Hematopoietic multipotent progenitor cell treated with erythropoietin and hydrocortisone succinate and interleukin-3 and kit ligand, for 6 days (in vitro differentiated cells): ENCODE measurements at places on chromosomes 7 and 10.

DNA sequence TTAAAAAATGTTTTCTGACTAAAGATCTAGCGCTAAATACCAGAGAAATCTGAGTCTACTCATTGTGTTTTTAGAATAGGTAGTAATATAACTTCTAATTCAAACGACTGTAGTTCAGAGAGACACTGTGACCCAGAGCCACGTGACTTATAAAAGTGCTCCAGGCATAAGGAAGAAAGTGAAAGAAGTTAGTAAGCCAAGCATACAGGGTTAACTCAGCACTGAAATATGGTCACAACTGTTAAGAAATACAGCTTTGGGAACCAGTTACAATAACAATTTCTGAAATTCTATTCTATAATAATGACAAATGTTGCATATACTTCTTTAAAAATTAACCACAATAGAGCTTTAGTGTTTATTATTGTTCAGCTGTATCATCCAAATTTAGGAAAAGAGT, 119.1 kb downstream of the TFEC start:
- no peak for DNase-seq

GRCh38 chr10:110671788-110672579, 27.8 kb downstream of the RBM20 start:
- DNase-seq: peak; percentile 93

- DNase-seq: no peak
These were observed 13.5 kb upstream of the GTPBP4 start for GRCh38 chr10:974785-975074.

GRCh38 chr7:51680594-51681399, 364.2 kb upstream of the COBL start:
- no peak for DNase-seq

DNA sequence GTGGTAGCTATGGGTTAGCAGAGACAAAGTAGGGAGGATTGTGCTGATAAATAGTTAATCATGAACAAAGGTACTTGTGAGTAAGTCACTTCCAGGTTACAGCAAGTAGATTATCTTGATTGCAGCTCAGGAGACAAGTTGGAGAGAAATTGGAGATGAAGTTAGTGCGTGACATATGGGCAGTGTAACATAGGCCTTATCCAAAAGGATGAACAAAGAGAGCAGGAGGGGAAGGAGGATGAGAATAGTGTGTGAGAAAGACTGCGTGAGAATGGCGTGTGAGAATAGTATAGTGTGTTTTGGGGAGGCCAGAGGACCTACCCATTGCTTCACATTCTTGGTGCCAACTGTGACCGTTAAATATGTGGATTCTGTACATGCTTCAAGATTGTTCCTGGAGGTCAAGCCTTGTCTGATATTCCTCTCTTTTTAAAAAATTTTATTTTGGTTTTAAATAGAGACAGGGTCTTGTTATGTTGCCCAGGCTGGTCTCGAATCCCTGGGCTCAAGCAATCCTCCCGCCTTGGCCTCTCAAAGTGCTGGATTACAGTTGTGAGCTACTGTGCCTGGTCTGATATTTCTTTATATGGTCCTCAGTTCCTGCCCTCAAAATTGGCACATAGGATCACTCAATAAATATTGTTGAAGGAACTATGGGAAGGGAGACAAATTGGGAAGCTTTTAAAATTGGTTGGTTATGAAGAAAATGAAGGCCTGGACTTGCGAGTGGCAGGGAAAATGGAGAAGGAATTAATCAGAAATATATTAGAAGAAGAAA, 3.2 kb downstream of the VCL start:
- no peak for DNase-seq

- DNase-seq: no peak
These were observed 62.1 kb downstream of the PAPSS2 start for GRCh38 chr10:87721781-87722180.

GRCh38 chr7:17347401-17347800, 48.9 kb downstream of the AHR start:
- no peak for DNase-seq

DNA sequence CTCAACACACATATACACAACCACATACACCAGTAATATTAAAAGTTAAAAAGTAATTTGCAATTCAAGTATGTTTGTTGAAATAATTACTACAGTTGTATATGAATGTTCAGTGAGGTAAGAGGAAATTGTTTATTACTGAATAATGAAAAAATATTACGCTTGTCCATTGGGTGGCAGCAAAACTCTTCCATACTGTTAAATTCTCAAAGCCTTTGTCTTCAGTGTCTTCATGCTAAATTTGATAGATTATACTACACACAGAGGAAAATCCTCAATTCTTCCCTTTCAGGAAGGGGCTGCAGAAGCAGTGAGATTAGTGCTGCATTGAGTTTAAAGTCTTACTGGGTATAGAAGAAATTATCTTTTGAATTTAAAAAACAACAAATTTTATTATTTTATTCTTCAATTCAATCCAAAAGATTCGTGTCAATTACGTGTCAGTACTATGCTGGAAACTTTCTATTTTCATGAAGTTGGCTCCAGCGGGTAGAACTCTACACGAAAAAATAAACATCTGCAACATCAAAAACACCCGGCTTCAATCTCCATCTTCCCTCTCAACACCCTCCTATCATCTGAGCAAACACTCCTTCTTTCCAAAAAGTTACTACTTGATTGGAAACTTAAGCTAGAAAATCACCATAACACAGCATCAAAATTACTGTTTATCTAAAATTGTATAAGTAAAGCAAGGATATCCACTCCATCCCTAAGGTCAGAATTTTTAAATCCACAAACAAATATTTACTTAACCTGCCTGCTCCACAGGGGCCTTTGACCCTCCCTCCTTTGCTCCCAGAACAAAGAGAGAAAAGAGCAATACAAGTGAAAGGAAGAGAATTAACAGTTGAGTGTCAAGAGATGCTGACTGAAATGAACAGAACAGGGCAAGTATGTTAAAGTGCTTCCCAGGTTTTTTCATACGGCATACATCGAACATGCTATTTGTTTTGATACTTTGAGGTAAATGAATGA, 37.0 kb upstream of the TES start:
- peak; percentile 77 for DNase-seq

DNA sequence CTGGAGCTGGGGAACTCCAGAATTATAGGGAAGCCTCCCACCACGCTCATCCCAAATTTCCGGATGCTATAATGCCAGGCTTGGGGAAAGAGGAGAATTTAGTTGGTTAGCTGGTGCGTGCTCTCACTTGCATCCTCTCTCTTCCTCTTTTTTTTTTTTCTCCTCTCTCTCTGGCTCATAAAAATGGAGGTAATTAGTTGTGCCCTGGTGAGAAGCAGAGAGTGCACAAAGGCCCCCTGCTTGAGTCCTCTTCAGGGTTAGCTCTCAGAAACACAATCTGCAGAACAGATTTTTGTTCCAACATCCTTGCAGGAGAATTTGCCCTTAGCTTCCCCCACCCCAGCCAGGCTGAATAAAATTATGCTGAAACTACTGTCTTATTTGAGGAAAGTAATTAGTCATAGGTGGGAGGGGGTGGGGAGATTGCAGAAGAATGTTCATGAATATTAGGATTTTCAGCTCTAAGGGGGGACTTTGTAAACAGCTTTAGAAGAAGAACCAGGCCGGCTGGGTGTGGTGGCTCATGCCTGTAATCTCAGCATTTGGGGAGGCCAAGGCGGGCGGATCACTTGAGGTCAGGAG, 7.6 kb downstream of the SERPINE1 start:
- no peak for DNase-seq

DNA sequence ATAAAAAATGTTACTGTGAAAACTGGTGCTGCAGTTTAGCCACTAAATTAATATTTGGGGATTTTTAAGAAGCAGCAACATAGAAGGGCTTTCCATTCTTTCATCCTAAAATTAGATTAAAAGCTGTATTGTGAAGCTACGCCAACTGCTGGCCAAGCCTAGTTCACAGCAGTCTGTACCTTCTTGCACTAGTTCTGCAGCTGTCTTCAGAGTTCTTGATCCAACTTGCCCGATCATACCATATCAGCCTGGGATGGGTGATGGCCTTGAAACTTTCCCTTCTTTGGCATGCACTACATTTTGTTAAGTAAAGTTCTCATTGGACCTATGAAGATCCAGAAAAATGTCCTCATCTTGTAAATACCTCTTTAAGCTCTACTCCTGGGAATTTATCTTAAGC, 20.3 kb upstream of the PANK1 start:
- DNase-seq: no peak

DNA sequence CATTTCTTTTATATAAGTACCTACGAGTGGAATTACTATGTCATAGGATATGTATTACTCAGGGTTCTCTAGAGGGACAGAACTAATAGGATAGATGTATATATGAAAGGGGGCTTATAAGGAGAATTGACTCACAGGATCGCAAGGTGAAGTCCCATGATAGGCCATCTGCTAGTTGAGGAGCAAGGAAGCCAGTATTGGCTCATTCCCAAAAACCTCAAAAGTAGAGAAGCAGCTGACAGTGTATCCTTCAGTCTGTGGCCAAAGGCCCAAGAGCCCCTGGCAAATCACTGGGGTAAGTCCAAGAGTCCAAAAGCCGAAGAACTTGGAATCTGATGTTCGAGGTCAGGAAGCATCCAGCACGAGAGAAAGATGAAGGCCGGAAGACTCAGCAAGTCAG, 59.8 kb downstream of the GALNT17 start:
- no peak for DNase-seq

GRCh38 chr10:113854761-113855588, 514 bp downstream of the NHLRC2 start:
- DNase-seq: peak; percentile 58

GRCh38 chr7:80181411-80181810, 46.8 kb downstream of the GNAI1 start:
- DNase-seq: no peak

GRCh38 chr10:93267521-93267920, 193.8 kb downstream of the CYP26A1 start:
- no peak for DNase-seq

GRCh38 chr10:119818889-119819270, 53.8 kb downstream of the MCMBP start:
- no peak for DNase-seq

DNA sequence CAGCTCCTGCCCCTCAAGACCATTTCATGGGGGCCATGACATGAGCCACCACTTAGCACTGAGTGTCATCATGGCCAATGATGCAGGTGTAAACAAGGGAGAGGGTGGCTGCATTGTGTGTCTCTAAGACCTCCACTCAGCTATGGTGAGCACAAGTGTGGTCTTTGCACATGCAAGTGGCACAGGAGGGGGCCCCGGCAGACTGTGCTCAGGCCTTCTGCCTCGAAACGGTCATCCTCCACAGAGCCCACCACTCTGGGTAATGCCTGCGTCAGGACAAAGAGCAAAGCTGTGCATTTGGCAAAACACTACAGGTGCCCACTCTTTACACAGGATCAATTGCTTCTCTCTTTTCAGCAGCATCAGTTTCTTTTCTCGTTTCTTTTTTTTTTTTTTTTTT, 125.5 kb downstream of the SH3PXD2A start:
- DNase-seq: no peak

DNA sequence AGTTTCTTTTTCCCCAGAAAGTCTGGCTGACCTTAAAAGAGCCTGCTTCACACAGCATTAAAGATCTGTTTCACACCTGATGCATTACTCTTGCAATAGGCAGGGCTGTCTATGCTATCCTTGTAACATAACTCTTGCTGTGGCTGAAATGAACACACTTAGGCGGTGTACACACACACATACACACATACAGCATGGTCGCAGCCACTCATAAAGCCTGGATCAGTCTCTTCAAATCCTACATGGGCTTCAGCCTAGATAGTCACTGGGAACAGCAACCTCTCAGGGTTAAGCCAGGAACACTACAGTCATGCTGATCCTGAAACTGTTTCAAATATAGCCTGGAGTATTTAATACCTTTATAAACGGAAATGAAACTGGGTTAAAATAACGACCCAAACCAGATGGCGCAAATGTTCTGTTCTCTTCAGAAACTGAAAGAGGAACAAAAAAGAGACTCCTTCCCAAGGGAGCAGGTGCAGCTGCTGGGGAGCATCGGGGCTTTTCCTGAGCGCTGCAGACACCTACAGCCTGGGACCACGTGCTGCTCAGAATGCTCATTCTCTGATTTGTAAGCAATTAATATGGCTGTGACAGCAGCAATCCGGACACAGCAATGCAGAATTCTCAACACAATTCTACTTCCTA, 61.0 kb upstream of the SFMBT2 start:
- no peak for DNase-seq

- no peak for DNase-seq
These were observed 58.6 kb downstream of the TACC2 start for GRCh38 chr10:122047560-122047959.

GRCh38 chr10:72753760-72754231, 61.9 kb downstream of the MCU start:
- peak; percentile 73 for DNase-seq

GRCh38 chr7:4960363-4960762, 1.4 kb upstream of the MMD2 start:
- DNase-seq: peak; percentile 28

- no peak for DNase-seq
These were observed 139.3 kb downstream of the SLC25A13 start for GRCh38 chr7:96182424-96183158.

DNA sequence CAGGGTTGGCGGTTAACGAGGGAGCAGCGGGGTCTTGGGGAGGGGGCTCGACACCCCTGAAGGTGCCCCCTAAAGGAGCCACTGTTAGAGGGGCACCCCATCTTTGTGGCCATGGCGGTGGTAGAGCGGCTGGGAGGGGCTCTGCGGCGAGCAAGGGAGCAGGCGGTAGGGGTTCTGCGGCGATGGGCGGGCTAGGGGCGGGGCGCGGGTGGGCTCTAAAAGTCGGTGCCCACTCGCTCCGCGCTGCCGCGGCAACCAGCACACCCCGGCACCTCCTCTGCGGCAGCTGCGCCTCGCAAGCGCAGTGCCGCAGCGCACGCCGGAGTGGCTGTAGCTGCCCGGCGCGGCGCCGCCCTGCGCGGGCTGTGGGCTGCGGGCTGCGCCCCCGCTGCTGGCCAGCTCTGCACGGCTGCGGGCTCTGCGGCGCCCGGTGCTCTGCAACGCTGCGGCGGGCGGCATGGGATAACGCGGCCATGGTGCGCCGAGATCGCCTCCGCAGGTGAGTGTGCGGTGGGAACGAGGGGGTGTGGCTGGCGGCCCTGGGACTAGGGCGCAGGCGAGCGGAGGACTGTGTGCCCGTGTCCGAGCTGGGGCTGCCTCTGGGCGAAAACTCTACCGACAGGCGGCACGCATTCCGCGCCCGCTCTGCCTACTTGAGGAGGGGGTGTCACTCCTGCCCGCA, at the start of gene MEST:
Gene MEST (plus strand): TSS at position 245 of the 682 bp plus-strand sequence. CDS start 229 bp downstream, at position 474.
- peak; percentile 33 for DNase-seq

DNA sequence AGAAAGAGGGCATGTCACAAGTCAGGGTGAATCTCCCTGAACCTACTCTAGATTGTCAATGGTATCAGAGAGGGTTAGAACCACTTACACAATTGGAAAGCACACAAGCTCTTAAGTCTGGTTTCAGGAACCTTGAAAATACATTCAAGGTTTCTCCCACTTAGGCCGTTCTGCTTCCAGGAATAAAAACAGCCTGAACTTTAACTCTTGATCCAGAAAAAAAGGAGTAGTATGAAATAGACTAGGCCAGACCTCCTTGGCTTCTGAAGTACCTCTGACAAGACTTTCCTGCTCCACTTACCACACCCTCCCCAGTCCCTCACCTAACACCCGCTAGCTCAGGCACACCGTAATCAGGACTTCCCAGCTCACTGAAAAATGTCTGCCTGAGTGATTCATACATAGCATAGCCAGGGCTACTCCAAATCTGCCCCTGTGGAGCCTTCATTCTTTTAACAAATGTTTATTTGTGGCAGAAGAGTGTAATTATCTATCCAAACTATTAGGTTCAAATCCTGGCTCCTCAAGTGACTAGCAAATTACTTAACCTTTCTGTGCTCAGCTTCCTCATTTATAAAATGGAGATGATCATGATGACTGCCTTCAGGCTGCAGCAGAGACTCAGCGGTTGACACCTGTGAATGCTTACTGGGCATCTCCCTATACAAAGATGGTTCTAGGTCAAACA, 30.3 kb upstream of the IL6 start:
- DNase-seq: no peak
